Stimulated activated CD8-positive, alpha-beta memory T cell treated with anti-CD3 and anti-CD28 coated beads, Interleukin-2, amount 100 ng/mL, for 1 hour (primary cell): ENCODE measurements at places on chromosomes 2 and 18.

DNA sequence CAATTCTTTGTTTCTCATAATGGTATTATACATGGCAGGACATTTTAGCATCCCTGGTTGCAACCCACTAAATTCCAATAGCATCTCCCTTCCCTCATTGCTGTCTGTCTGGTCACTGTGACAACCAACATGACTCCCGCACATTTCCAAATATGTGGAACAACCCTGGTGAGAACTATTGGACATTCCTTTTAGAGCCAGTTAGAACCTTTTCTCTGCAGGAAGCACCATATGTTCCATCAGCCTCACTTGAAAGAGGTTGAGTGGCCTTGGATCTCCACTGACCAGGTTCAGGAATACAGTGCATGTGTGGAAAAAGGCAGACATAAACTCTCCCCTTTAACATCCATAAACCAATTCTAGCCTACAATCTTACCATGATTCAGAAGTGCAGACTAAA, 25.9 kb upstream of the GLS start:
- DNase-seq = no peak

GRCh38 chr2:176569574-176569973, 300.3 kb downstream of the MTX2 start:
- no peak for DNase-seq

DNA sequence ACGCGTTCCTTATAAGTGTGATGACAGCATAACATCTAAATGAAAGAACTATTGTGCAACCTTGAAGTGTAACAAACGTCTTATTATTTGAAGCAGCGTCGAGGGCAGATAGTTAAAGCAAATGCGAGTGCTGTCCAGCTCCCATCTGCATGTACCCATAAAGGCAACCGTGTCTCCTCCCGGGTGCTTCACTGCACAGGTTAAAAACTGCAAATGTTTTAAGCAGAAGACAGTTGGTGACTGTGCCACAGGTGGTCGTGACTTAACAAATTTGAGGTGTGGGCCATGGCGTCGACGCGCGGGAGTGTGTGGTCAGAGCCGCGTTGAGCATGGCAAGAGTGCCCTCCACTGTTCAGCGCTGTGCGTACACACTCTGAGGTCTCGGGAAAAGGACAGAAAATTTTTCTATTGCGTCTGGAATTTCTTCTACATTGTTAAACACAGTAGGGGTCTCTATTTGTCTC, 6.4 kb downstream of the SALL3 start:
- no peak for DNase-seq

DNA sequence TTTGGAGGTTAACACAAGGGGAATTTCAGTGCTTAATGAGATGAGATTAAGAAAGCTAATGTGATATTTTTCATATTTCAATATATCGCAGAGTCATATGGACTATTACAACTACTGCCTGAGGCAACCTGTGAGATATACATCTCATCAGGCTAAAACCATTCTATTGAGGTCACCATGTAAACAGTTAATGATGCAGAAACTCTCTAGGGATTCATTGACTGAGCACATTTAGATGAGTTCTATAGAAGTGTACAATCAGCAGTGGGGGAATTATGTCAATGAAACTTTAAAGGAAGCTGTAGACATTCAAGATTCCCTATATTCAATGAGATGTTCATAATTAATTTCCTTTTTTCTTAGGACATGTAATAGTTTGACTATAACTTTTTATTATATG, 687.4 kb upstream of the SYT4 start:
- no peak for DNase-seq

DNA sequence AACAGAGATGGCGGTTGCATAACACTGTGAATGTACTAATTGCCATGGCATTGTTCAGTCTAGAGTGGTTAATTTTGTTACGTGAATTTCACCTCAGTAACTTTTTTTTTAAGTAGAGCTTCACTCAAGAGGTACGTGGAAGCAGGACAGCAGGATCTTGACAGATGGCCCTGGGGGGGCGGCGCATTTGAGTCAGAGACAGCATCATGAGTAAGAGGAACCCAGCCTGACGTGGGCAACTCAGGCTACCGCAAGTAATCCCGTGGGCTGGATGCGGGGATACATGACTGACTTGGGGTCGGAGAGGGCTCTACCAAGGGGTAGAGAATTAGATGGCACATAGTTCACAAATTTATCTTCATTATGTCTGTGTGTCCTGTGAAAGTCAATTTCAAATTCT, 38.1 kb upstream of the DAPL1 start:
- no peak for DNase-seq

DNA sequence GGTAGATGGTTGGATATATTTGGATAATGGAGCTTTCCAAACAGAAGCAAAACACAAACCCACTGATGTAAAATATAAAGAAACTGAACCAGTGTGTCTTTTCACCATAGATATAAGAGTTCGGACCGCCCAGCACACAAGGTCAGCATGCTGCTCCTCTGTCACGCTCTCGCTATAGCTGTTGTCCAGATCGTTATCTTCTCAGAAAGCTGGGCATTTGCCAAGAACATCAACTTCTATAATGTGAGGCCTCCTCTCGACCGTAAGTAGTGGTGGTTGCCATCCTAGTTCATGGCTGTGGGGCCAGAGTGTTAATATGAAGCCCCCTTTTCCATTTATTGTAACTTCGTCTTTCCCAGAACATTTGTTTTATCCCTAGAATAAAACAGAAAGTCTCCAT, 125.2 kb upstream of the LYPD6 start:
- DNase-seq = no peak

DNA sequence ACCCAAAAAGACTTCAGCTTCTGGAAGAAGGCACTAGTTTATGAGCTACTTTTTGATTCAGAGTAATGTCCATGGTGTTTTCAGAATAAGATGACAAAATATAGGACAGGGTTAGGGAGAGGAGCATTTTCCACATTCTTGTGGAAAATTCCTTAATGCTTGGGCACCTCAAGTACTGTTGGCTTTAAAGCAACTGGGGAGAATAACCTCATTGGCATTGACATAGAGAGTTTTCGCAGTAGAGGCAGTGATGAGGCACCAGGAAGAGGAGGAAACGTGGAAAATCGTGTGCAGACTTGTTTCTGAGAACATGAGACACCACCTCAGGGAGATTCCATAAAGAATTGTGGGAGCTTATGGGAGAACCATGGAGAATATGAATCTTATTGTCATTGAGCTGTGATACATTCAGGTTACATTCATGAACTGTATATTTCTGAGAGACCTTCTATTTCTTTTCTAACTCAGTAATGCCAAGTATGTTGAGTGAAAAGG, 929.0 kb upstream of the NRXN1 start:
- DNase-seq = no peak

- no peak for DNase-seq
Measured at GRCh38 chr18:58977801-58978200, 113.1 kb downstream of the ZNF532 start.

- DNase-seq = no peak
Measured at GRCh38 chr2:188319838-188320237, 28.2 kb downstream of the GULP1 start.

DNA sequence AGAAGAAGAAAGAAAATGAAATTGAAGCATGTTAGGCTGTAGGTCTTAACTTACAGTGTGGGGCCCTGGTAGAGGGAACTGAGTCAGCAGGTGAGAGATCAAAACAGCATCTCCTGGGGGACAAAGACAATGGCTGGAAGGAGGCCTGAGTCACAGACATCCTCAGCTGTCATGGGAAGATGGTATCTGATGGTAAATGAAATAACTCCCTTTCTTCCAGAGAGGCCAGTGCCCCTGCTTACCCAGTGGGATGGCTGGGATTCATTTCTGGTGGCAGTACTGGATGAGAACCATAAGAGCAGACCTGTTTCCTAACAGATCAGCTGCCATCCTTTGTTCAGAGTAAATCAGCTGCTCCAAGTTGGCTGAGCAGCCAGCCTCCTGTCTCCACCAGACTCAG, 251.3 kb upstream of the EPAS1 start:
- DNase-seq = no peak

DNA sequence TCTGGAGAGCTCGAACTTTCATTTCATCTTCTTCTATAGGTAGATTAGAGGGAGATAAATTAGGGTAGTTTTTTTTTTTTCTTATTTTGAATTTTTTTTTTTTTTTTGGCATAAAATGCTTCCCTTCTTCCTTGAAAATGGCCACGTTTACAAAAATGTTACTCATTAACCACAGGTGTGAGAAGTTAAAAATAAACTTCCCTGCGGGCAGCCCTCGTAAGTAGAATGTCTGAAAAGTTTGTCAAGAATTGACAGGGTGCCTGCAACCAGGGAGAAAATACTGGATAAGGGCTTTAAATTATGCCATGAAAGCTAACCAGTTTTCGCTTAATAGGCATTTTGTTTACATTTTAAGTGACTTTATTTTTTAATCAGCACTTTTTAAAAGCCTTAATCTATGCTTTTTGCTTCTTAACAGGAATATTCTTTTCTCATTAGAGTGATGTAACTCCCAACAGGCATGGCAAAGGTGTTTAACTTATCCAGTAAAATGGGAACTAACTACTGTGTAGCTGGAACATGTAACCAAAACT, 4.2 kb upstream of the FN1 start:
- DNase-seq = no peak

DNA sequence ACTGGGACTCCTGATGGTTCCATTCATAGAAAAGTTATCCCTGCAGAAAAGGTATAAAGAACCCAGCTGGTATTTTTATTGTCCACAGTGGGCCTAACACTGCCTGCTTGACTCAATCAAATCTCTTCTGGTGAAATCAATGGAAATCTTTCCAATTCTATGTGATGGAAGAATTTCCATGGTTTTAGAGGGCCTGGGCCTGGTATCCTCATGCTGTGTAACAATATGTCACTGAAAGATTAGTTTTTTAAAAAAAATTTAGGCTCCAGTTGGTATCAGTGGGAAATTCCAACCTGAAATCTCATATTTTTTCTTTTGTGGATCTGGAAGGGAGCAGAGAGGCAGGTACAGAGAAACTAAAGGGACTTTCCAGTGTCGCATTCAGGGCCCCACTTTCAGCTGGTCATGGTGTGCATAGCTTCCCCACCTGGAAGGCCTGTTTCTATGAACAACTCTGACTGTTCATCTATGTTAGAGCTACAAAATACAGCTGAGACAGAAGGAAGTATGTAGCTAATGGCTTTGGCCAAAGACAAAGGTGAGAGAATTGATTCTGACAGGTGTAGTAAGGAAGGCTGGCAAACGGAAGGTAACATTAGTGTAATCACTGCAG, 20.9 kb downstream of the NEB start:
- no peak for DNase-seq

- DNase-seq = no peak
Measured at GRCh38 chr2:222427646-222428301, 3.4 kb downstream of the SGPP2 start.

GRCh38 chr2:237278568-237278967, 135.4 kb downstream of the COL6A3 start:
- DNase-seq = no peak

GRCh38 chr2:164015328-164016123, 279.7 kb upstream of the FIGN start:
- DNase-seq = no peak

GRCh38 chr2:2838548-2838845, 507.4 kb upstream of the MYT1L start:
- DNase-seq = no peak

DNA sequence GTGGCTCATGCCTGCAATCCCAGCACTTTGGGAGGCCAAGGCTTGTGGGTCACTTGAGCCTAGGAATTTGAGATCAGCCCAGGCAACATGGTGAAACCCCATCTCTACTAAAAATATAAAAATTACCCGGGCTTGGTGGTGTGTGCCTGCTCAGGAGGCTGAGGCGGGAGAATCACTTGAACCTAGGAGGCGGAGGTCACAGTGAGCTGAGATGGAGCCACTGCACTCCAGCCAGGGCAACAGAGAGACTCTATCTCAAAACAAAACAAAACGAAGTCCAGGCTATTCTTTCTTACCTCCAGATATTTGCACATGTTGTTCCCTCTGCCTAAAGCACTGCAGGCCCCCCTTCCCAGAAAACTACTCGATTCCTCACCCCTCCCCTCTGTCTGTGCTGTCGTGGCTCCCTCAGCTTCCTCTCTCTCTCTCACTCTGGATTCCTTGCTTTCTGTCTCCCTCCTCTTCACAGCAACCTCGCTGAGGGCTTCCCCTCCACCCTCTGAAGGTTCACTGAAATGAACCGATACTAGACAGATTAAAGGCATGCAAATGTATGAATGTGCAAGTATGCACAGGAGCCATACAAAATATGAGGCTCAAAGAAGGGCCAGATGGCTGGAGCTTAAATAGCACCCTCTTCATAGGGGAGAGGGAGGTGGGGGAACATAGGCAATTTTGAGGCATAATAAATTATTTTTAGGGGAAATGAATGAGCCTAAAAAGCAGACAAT, 18.5 kb downstream of the TMEM177 start:
- DNase-seq = no peak

DNA sequence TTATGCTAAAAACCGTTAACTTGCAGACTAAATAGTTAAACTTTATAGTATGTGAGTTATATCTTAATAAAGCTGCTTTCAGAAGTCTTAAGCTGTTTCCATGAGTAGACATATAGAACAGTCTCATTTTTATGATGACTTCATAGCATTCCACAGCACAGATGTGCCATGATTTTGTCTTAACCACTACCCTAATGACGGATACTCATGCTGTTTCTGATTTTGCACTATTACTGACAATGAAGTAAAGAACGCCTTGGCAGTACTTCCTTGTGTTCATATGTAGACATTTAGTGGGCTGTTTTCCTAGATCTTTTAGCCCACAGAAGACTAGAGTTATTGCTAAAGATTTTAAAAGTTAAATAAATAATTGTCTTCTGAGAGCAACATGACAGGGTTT, 175.6 kb upstream of the RAB6C start:
- DNase-seq = no peak

DNA sequence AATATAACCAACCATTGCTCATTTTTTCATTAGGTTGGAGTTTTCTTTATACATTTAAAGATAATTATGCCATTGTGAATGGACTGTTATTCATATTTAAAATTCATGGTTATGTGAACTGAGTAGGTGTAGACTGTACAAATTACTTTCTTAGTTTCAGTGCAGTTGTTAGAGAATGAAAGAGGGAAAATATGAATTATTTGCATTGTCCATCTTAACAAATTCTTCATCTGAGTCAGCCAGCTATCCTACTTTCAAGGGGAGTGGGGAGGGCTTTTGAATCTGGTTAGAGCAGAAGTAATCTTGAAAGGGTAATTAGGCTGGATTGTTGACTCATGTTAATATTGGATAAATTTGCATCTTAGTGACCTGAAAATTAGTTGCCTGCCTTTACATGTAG, 212.0 kb downstream of the MCFD2 start:
- no peak for DNase-seq

GRCh38 chr18:36389027-36389426, 91.5 kb downstream of the FHOD3 start:
- no peak for DNase-seq

- no peak for DNase-seq
Measured at GRCh38 chr2:130913891-130914290, 77.2 kb downstream of the ARHGEF4 start.
